ENCODE measurements at places on chromosomes 6 and 20.

- no peaks in the 10 kb centered on the region for H3K36me3 ChIP-seq
- DNase-seq: no peak
- H3K4me1 ChIP-seq: no peaks in the 10 kb centered on the region
- H3K4me3 ChIP-seq: no peak overlapping the region
- no peak overlapping the region for H3K27ac ChIP-seq
Measured at GRCh38 chr6:34120953-34121675, 24.8 kb downstream of the GRM4 start.

DNA sequence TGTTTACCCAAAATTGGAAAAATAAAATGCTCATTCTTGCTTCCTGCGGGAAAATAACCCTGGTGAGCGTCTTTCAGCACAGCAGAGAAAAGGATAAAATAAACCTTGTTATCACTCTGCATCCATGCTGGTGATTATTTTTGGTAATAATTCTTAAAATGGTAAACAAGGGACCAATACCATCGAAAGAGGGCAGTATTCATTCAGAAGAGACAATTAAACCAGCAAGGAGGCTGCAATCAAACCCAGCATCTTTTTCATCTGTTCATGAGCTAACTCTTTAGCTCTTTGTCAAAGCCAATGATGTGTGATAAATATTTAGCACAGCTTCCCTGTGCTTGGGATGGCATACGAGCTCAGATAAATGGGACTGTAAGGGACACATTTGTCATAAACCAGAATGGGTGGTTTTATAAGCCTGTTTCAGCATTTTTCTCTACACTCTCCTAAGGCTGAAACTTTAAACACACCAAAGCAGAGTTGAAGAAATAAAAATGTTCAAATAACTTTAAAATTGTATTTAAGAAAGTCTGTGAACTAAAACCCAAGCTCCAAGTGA, 34.4 kb downstream of the CDH26 start:
- H3K4me3 ChIP-seq: no peak overlapping the region
- no peaks in the 10 kb centered on the region for H3K27me3 ChIP-seq
- H3K27ac ChIP-seq: no peak overlapping the region
- no peak for DNase-seq
- H3K36me3 ChIP-seq: no peaks in the 10 kb centered on the region

DNA sequence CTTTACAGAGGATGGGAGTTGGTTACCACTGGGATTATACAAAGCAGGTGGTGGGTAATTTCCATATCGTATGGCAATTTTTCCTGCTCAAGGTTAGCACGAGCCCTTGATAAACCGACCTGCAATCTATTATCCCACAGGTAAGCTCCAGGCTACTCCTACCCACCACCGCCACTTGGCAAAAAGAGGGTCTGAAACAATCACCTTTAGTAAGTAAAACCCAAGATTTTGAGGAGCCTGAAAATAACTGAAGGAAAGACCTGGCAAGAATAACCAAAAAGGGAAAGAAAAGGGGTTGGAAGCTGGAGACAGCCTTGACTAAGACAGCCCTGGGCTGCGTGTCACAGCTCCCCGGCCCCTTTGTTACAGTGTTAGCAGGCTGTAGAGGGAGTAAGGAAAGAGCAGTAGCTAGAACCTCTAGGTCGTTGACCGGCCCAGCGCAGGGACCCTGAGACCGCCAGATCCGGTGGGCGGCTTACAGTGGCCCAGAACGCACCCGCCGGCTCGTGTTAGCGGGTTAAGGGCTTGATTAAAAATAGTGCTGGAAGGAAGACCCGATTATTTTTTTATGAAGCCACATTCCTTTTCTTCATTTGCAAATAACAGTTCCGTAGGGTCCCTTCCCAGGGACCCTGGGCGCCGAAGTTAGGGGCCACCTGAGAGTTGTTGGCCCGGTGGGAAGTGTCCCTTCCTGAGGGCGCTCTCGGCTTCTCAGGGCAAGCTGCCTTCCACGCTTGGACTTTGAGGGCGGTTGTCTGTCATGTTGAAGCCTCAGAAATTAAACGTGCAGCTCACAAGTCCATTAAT, 30.5 kb downstream of the TFAP2B start:
- H3K4me3 ChIP-seq: no peak overlapping the region
- peaks cover 76% of the 10 kb centered on the region for H3K27me3 ChIP-seq
- H3K27ac ChIP-seq: no peak overlapping the region
- no peak for DNase-seq
- no peaks in the 10 kb centered on the region for H3K36me3 ChIP-seq
- H3K4me1 ChIP-seq: no peaks in the 10 kb centered on the region

DNA sequence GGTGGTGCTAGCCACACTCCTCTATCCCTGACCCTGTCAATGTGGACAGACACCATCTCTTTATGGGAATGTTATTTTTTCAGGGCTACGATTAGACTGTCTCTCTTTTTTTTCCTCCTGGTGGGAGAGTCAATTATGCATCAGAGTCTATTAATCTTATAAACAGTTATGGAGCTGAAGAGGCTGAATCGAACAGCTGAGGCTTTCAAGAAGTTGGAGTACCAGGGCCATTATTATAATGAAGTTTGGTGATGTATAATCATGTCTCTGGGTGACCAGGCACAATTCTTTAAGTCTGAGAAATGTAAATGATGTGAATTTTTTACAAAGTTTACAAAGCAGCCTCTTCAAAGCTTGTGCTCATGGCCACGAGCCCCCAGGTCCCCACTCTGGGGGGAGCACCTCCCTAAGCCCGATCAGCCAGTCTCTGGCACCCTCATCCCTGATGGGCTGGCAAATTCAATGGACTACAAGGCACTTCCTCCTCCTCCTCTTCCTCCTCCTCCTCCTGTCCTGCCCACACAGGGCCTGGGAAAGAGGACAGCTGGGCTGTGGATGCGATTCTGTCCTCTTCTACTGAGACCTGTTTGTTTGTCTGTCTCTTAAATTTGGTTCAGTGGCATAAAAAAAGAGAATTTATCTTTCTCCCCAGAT, 43.9 kb upstream of the QKI start:
- H3K4me1 ChIP-seq: peaks cover 1% of the 10 kb centered on the region
- H3K4me3 ChIP-seq: no peak overlapping the region
- no peaks in the 10 kb centered on the region for H3K36me3 ChIP-seq
- H3K27ac ChIP-seq: no peak overlapping the region

DNA sequence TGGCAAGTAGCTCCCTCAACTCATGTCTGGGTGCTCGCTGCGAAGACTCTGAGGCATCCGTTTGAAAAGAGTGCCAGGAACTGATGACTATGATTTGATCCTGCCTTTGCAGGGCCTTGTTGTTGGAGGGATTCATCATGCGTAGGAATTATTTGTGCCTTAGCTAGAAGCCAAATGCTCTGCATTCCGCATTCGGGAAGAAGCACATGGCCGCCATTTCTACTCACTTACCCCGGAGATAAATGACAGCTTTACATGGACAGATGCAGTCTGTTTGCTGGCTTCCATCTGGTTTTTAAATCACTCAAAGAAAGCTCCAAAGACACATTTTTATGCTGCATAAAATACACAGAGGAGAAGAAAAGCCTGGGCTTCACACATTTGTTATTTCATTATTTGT, 363.3 kb upstream of the CDH4 start:
- H3K27ac ChIP-seq: no peak overlapping the region
- no peak for DNase-seq
- no peaks in the 10 kb centered on the region for H3K36me3 ChIP-seq
- H3K4me1 ChIP-seq: no peaks in the 10 kb centered on the region

DNA sequence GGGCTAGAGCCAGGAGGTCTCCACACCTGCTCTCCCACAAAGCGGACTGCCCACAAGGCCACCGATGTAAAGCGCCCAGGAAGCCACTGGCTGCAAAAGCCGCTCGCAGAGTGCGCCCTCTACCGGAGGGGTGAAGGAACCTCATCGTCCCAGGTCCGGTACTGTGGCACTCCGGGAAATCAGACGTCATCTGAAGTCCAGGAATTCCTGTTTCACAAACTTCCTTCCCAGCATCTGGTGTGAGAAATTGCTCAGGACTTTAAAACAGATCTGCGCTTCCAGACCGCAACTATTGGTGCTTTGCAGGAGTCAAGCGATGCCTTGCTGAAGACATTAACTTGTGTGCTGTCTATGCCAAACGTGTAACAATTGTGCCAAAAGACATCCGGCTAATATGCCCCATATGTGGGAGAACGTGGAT, 115.1 kb upstream of the ARID1B start:
- H3K4me3 ChIP-seq: no peak overlapping the region
- no peaks in the 10 kb centered on the region for H3K36me3 ChIP-seq
- H3K4me1 ChIP-seq: peaks cover 15% of the 10 kb centered on the region
- no peak for DNase-seq
- H3K27me3 ChIP-seq: peaks cover 13% of the 10 kb centered on the region

GRCh38 chr20:59104831-59105230, 58.8 kb upstream of the ZNF831 start:
- no peak overlapping the region for H3K27ac ChIP-seq
- H3K36me3 ChIP-seq: no peaks in the 10 kb centered on the region
- H3K4me1 ChIP-seq: peaks cover 15% of the 10 kb centered on the region
- no peak for DNase-seq

DNA sequence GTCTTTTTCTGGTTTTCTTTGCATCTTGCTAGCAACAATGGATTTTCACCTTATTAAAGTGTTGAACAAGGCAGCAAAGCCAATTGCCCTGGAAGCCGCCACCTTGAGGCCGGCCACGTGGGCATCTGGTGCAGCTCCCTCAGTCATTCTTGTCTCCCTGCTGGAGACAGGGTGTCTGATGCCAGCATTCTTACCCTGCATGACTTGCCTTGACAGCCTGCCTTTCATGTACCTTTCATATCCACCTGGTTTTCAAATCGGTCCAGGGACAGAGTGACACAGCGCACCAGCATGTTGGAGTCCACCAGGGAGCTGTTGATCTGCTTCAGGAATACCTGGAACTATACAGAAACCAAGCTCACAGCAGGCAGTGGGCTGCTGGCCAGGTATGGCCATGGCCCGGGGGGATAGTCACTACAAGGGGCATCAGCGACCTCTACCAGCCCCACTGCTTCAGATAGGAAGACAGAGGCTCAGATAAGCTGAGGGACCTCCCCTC, 49.8 kb downstream of the MYH7B start:
- no peaks in the 10 kb centered on the region for H3K4me1 ChIP-seq
- no peak overlapping the region for H3K27ac ChIP-seq
- H3K27me3 ChIP-seq: no peaks in the 10 kb centered on the region
- H3K4me3 ChIP-seq: no peak overlapping the region
- no peak for DNase-seq

DNA sequence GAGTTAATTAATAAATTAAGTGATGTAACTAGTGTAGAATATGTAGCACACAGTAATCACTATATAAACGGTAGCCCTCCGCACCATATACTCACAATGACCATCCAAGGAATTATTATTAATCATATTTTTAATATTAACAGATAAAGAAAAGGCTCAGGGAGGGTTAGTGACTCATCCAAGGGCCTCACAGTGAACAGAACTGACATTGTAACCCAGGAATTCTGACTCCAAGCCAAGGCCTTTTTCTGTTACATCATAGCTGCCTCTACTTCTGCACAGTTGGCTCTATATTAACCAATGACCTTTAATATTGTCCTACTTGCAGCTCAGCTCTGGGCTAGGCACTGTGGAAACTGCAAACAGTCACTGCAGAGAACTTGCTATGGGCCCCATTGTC, 117.5 kb upstream of the SIRPG start:
- no peak overlapping the region for H3K27ac ChIP-seq
- peaks cover 12% of the 10 kb centered on the region for H3K4me1 ChIP-seq
- peaks cover 6% of the 10 kb centered on the region for H3K27me3 ChIP-seq
- DNase-seq: no peak

DNA sequence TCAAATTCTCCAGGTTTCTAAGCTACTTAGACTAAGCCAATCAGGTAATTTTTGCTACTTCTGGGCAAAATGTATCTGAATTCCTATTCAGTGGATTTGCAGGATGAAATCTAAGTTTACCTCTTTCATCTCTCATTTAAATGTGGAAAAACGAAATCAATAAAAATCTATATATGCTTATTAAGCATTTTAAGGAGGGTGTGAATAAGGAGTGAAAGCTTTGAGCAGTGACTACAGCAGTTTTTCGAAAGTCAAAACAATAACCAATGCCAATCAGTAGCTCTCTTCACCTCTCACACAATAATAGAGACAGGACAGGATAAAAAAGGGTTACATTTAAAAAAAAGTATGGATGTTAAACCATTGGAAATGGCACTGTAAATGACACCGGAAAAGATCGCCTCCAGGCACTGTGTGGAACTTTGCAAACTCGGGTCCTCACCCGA, 476 bp upstream of the BCKDHB start:
- H3K4me3 ChIP-seq: peak overlapping the region; percentile 96
- H3K36me3 ChIP-seq: no peaks in the 10 kb centered on the region
- H3K4me1 ChIP-seq: peaks cover 20% of the 10 kb centered on the region
- H3K27ac ChIP-seq: peak overlapping the region; percentile 90

DNA sequence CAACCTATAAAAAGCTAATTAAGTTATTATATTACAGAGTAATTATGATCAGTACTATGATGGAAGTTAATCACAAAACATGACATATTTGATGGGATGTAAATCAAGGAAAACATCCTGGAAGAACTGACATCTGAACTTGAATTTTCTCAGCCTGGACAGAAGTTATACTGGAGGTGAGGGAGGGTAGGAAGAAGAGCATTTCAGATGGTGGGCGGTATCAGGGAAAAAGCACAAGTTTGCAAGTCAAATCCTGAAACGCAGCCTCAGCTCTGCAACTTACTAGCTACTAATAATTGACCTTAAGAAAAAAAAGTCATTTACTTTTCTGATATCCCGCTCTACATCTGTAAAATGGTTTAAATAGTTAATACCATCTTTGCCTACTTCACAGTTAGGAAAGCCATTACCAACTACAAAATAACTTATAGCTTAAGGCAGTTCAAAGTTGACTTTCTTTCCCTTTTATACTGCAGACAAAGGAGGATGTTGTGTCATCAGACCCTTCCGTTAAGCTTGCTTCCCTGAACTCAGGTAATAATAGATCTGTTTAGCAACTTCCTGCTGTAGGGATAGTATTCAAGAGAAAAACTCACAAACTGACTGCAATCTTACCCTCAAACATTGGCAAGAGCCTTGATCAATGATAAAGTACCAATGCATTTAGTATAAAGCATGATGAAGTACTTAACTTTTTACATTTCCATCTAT, 21.0 kb downstream of the NOL7 start:
- no peak overlapping the region for H3K27ac ChIP-seq
- H3K36me3 ChIP-seq: peaks cover 65% of the 10 kb centered on the region
- no peak for DNase-seq
- H3K4me1 ChIP-seq: peaks cover 27% of the 10 kb centered on the region
- no peak overlapping the region for H3K4me3 ChIP-seq

DNA sequence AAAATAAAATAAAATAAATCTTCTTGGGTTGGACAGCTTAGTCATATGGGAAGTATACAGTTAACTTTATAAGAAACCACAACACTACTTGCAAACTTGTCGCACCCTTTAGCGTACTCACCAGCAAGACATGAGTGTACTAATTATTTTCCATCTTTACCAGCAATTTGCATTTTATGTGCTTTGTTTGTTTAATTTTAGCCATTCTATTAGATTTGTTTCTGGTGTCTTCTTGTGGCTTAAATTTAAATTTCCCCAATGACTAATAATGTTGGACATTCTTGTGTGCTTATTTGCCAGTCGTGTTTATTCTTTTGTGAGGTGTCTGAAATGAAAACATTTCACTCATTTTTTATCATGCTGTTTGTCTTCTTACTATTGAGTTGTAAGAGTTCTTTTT, 1172.2 kb upstream of the CITED2 start:
- H3K4me3 ChIP-seq: no peak overlapping the region
- H3K4me1 ChIP-seq: peaks cover 2% of the 10 kb centered on the region
- H3K27ac ChIP-seq: no peak overlapping the region
- no peak for DNase-seq
- H3K27me3 ChIP-seq: no peaks in the 10 kb centered on the region

GRCh38 chr20:46332373-46333160, 24.3 kb upstream of the CDH22 start:
- H3K4me3 ChIP-seq: no peak overlapping the region
- H3K4me1 ChIP-seq: no peaks in the 10 kb centered on the region
- H3K36me3 ChIP-seq: no peaks in the 10 kb centered on the region
- no peak overlapping the region for H3K27ac ChIP-seq
- peaks cover 7% of the 10 kb centered on the region for H3K27me3 ChIP-seq
